ENCODE measurements at places on chromosomes 1 and 21.
A peak's percentile ranks its signal among the peaks of the same experiment; 100 is the strongest.

DNA sequence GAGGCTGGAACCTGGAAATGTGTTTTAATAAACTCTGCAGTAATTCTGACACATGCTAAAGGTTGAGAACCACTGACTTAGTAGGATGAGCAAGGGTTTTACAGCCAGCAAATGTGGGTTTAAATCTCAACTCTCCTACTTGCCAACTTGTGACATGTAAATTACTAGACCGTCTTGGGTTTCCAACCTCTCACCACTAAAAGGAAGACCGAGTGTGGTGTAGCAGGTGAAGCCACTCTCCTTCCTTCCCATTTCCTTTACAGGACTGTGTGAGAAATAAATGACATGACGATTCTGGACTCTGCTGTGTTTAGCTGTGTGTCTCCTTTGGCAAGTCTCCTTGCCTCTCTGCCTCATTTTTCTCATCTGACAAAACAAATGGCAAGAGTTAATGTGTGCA lies 49.5 kb upstream of the DNAJC6 start:
- DNase-seq = no peak

- DNase-seq = peak; percentile 74
These were observed 3.6 kb upstream of the CYB561D1 start for GRCh38 chr1:109490029-109490933.

DNA sequence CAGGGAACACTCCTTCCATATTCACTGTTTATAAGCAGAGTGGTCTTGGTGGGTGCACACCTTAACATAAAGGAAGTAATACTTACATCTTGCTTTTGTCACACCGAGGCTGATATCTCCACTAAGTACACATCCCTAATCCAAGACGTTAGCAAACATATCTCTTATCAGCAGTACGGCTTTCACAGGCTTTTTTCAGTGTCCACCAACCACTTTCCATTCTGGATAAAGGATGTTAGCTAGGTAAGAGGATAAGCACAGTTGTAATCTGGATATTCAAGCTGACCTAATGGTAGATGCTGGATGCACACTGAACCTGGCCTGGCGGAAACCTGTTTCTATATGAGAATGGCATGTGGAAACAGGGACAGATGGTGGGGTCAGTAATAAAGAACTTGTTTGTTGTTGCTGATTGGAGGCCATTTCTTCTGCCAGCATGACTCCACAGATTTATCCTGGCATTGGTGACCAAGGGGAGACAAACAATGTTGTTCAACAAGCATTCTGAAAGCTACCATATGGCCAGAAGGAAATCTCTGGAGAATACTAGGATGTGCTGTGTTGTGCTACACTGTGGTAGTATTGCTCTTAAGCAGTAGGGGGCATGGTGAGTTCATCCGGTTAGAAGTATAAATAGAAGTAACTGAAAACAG lies 416.4 kb downstream of the PTBP2 start:
- no peak for DNase-seq

DNA sequence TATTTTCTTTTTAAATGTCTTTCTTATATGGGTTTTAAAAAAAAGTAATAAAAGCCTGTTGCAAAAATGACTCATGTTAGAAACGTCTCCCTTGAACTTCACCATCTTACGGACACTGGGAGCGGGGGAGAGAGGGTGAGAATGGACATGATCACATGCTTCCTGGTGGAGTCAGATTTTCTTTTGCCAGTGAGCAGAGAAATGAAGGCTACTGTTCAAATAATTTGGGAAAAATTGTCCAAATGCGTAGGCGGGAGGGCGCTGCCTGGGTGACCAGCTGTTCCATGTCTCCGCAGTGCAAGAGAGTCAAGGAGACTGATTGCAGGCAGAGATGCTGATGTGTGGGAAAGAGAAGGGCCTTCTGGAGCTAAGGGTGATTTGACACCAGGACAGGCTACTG lies 23.1 kb downstream of the EIF2D start:
- no peak for DNase-seq

All from K562 (cell line).